ENCODE measurements at places on chromosomes 7 and 10.

DNA sequence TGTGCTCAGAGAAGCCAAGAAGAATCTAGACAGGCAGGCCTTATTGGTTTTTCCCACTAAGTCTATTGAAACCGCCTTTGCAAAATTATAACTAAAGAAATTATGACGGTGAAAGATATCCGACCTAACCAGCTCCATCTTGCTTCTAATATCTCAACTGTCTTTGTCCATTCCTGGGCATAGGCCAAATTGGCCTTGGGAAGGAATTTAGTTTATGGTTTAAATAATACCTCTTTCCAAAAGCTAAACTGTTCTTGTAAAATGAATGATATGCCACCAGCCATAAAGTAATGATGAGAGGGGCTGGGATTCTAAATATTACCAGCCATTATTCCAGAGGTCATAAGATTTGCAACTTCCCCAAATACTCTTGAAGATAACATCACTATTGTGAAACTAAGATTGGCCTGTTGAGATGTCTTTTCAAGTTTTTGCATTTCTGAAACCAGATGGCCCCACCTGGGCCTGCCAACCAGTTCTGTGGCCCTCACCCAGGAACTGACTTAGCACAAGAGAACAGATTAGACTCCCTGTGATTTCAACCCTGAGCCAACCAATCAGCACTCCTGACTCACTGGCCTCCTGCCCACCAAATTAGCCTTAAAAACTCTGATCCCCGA is 41.2 kb upstream of the SLC35G1 start:
- DNase-seq = no peak

- DNase-seq = no peak
These were observed 193.4 kb upstream of the PRSS58 start for GRCh38 chr7:142451296-142451695.

GRCh38 chr7:26460351-26461085 is 168.9 kb downstream of the SNX10 start:
- no peak for DNase-seq

DNA sequence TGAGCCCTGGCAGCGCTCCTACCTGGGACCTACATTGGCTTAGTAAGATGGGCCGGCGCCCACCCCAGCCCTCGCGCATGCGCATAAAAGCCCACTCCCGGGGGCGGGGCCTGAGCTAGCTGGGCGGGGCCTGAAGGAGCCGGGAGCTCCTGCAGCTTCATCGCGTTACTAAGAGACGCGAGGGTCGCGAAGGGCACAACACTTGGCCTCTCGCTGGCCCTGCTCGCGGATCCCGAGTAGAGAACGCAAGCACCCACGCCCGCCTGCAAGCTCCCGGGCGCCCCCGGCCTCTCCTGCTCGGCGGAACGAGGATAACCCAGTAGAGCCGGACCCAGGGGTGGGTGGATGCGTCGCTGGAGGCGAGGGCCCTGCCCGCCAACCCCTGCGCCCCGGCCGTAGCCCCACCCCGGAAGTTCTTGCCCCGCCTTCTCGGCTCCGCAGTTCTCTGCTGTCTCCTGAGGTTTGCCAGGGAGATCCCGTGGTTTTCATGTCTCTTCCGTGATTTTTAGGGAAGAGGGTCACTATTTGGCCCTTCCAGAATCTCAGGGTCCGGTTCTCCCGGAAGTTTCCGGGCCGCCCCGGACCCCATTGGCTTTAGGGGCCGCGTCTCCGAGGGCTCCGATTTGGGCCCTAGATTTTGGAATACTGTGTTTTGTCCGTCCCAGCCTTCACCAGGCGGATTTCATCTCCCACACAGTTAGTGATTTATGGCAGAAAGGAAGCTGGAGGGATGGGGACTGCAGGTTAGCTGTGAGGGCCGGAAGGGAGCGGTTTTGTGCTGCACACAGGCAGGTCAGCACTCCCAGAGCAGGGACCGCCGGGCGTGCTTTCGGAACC is at the start of gene MEIG1:
Gene MEIG1, plus strand, starts transcription at position 168 of the 837 bp plus-strand sequence. CDS start 7,081 bp downstream, outside the sequence.
- peak; percentile 62 for DNase-seq

GRCh38 chr10:98047009-98047741 is 16.8 kb upstream of the CRTAC1 start:
- no peak for DNase-seq

DNA sequence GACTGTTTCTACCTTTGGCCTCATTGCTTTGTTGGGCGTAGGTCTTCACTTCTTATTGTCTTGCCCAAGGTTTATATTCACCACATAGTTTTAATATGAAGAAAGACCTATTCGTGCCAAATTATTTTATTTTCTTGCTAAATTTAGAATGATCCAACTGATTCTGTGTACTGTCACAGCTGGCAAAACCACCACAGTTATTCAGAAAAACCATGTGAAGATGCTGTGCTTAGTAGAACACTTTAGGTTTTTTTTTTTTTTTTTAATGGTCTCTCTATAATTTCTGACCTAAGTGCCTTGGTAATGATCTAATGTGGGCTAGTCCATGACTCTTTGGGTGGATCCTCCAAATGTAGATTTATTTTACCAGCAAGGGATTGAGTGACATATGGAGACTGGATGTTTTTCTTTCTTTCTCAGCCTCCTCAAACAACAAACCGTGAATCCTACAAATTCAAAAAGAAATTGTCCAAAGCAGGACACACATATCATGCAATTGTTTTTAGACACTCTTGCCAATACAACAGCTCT is 243.8 kb downstream of the DYNC1I1 start:
- no peak for DNase-seq

- DNase-seq = no peak
These were observed 215.9 kb upstream of the C7orf33 start for GRCh38 chr7:148374396-148375259.

GRCh38 chr10:115030483-115031200 is 62.5 kb upstream of the ATRNL1 start:
- DNase-seq = no peak

DNA sequence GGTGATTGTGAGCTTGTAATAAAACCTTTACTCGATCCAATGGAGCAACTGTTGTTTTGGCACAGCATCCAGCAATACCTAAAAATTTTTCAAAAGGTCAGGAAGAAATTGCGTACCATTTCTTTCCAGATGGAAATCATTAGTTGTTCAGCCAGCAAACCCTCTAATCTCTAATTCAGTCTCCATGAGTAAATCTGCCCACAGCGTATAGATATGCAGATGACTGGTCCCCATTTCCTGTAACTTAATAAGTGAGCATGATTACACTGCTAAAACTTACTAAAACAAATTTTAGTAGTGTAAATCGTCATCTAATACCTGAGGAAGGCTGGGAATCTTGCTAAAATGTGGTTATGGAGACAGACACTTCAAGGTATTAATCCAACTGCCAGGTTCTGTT is 10.6 kb downstream of the SLC25A16 start:
- no peak for DNase-seq

GRCh38 chr10:89129911-89130310 is 77.2 kb downstream of the CH25H start:
- DNase-seq = no peak
